ENCODE measurements at places on chromosomes 4 and X. TPM values are rescaled to one million over a fixed set of nuclear protein-coding genes. Genes with fewer than 3 reads are reported as not detected.

GJB1 gene
- total RNA-seq = 22.8 TPM

CXCL5 gene
- total RNA-seq = 0.37 TPM

CLDN34 gene
- total RNA-seq = 1.2 TPM

SPATA4 gene
- total RNA-seq = 61.5 TPM

WDFY3 gene
- 168 TPM for total RNA-seq

POF1B gene
- 0.25 TPM for total RNA-seq

DGKK gene
- total RNA-seq = 0.43 TPM

ATP8A1 gene
- total RNA-seq = 18.8 TPM

ATP7A gene
- total RNA-seq = 8.1 TPM

CCNB3 gene
- total RNA-seq = 15.4 TPM

HAUS7 gene
- 34.0 TPM for total RNA-seq

DMRTC1B gene
- 7.4 TPM for total RNA-seq

DNA sequence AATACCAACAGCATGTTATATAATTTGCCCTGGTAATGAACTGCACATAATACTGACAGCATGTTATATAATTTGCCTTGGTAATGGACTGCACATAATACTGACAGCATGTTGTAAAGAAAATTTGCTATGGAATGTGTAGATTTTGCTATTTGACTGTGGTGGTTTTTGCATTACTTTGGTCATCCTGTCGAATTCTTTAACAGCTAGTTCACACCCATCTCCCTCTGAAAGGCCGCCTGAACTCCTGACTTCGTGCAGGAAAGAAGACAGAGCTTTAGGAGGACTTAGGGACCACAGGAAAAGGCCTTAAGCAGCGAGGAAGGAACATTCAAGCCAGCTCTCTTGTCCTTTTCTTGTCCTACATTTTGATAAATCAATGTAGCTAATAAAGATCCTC, 45.2 kb upstream of the DCLK2 start:
- no peak overlapping the region for H3K27ac ChIP-seq
- H3K27me3 ChIP-seq = no peaks in the 10 kb centered on the region
- DNase-seq = no peak
- no peak overlapping the region for H3K4me3 ChIP-seq
- no peaks in the 10 kb centered on the region for H3K36me3 ChIP-seq

GRCh38 chr4:54855191-54855854, 197.6 kb downstream of the KIT start:
- H3K4me3 ChIP-seq = no peak overlapping the region
- no peaks in the 10 kb centered on the region for H3K36me3 ChIP-seq
- DNase-seq = no peak

DNA sequence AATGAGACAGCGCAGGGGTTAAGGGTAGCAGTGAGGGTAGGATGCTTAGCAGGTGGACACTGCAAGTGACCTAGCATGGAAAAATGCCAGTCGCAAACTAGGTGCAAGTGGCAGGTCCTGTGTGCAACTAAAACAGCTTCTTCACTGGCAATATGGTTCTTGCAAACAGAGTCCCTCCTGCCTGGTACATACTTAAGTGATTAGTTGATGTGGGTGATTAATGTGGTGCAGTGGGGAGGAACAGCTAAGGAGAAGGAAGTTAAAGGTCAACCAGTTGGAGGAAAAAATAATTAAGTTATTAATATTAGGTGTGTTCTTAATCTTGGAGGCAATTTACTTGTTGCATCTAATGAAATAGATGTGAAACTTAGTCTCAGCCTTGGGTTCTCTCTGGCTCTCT, 121.6 kb upstream of the IGFBP7 start:
- no peak overlapping the region for H3K27ac ChIP-seq
- no peaks in the 10 kb centered on the region for H3K27me3 ChIP-seq
- H3K36me3 ChIP-seq = no peaks in the 10 kb centered on the region
- no peaks in the 10 kb centered on the region for H3K4me1 ChIP-seq

- H3K27me3 ChIP-seq = no peaks in the 10 kb centered on the region
- DNase-seq = no peak
- no peak overlapping the region for H3K27ac ChIP-seq
- H3K4me1 ChIP-seq = peaks cover 6% of the 10 kb centered on the region
- H3K36me3 ChIP-seq = no peaks in the 10 kb centered on the region
- H3K4me3 ChIP-seq = peak overlapping the region; percentile 88
Measured at GRCh38 chr4:47913330-47913729, 1.1 kb downstream of the NFXL1 start.

- no peak overlapping the region for H3K27ac ChIP-seq
- no peaks in the 10 kb centered on the region for H3K36me3 ChIP-seq
- no peaks in the 10 kb centered on the region for H3K4me1 ChIP-seq
- H3K27me3 ChIP-seq = no peaks in the 10 kb centered on the region
- no peak overlapping the region for H3K4me3 ChIP-seq
- DNase-seq = no peak
Measured at GRCh38 chr4:100082852-100083251, 107.4 kb downstream of the DDIT4L start.

- H3K27me3 ChIP-seq = no peaks in the 10 kb centered on the region
- H3K4me3 ChIP-seq = no peak overlapping the region
- no peak overlapping the region for H3K27ac ChIP-seq
Measured at GRCh38 chrX:101386542-101386885, 523 bp upstream of the BTK start.

GRCh38 chr4:174436377-174436776, 85.9 kb downstream of the HPGD start:
- H3K27me3 ChIP-seq = no peaks in the 10 kb centered on the region
- H3K4me3 ChIP-seq = no peak overlapping the region
- DNase-seq = no peak
- no peaks in the 10 kb centered on the region for H3K4me1 ChIP-seq
- H3K36me3 ChIP-seq = no peaks in the 10 kb centered on the region

DNA sequence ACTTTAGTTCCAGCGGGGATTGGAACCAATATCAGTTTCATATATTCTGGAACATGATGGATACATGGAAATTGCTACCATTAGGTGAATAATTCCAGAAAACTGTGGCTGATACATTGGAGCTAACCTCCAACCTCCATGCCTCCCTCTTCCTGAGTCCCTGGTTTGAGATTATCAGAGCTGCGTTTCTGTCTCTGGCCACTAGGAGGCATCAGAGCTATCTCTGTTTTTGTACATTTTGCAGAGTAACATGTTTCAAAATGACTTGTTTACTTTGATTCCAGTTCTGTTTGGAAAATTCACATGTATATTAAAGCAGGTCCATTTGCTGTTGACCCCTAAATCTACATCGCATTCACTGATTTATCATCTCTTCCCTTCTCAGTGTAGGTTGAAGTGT, 2.4 kb upstream of the RAB40AL start:
- no peaks in the 10 kb centered on the region for H3K4me1 ChIP-seq
- H3K27me3 ChIP-seq = no peaks in the 10 kb centered on the region

DNA sequence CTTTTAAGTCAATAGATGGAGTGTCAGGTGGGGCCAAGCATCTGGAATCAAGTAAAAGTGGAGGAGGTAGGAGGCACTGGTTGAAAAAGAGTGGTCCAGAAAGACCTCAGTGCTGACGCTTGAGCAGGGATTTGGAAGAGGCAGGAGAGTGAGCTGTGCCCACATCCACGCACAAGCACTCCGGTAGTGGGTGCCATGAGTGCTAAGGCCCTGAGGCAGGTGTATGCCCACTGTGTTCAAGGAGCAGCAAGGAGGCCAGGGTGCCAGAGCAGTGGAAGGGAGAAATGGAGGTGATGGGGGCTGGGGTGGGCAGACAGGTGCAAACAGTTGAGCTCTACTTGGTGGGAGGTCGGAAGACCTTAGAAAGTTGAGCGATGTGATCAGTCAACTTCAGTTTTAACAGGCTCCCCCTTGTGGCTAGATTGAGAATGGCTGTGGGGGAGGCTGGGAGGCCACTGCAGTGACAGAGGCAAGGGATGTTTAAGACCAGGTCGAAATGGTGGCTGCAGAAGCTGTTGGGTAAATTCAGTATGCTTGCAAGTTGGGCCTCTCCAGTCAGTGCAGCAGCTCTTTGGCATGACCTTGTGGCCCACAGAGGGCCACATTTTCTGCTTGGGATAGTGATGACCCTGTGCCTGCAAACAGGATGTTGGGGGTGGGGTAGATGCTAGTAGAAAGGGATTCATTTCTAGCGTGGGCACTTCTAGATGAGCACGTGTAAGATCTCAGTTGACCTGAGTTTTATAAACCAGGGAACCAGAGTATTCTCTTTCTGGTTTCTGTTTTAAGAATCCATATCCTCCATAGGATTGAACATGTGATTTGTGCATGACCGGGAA, 12.7 kb downstream of the TKTL1 start:
- no peak overlapping the region for H3K4me3 ChIP-seq
- H3K36me3 ChIP-seq = no peaks in the 10 kb centered on the region
- H3K27ac ChIP-seq = no peak overlapping the region

GRCh38 chrX:42988700-42989099, 210.7 kb upstream of the PPP1R2C start:
- H3K27me3 ChIP-seq = no peaks in the 10 kb centered on the region
- DNase-seq = no peak
- H3K4me3 ChIP-seq = no peak overlapping the region
- H3K4me1 ChIP-seq = no peaks in the 10 kb centered on the region

DNA sequence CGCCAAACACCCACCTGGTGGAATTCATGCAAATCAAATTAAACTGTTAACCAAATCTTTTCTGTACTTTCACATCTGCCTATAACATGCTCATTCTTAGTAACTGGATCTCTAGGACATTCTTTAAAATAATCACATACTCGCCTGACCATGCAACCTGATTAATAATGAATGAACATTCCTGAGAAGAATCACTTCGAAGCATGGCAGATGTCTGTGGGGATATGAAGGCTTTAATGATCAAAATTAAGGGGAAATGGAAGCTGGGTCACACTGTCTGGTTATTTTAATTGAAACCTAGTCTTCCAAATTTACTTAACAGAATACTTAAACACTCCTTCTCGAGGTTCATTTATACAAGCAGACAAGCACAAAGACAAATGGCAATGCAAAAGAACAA, 44.2 kb downstream of the MID1 start:
- no peaks in the 10 kb centered on the region for H3K27me3 ChIP-seq
- H3K27ac ChIP-seq = no peak overlapping the region
- DNase-seq = no peak
- no peaks in the 10 kb centered on the region for H3K36me3 ChIP-seq

GRCh38 chrX:36642052-36642451, 366.1 kb upstream of the FAM47C start:
- H3K27me3 ChIP-seq = no peaks in the 10 kb centered on the region
- no peaks in the 10 kb centered on the region for H3K4me1 ChIP-seq
- H3K27ac ChIP-seq = no peak overlapping the region
- no peak overlapping the region for H3K4me3 ChIP-seq

DNA sequence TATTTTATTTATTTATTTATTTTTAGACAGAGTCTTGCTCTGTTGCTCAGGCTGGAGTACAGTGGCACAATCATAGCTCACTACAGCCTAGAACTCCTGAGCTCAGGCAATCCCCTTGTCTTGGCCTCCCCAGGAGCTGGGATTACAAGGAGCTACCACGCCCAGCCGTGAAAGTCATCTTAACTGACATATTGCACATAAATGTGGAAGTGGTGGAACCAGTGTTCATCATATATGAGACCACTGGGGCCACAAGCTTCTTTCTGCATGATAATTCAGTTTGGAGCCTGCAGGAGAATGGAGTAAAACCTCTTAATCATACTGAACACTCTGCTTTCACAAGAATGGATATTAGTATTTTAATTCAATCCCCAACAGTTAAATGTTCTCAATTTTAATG, 12.5 kb upstream of the CTSO start:
- no peaks in the 10 kb centered on the region for H3K36me3 ChIP-seq
- H3K27ac ChIP-seq = no peak overlapping the region
- H3K4me3 ChIP-seq = no peak overlapping the region
- no peaks in the 10 kb centered on the region for H3K27me3 ChIP-seq
- DNase-seq = no peak

GRCh38 chrX:120446498-120446897, 22.6 kb downstream of the LAMP2 start:
- H3K27me3 ChIP-seq = no peaks in the 10 kb centered on the region
- H3K4me3 ChIP-seq = no peak overlapping the region
- no peak for DNase-seq
- no peak overlapping the region for H3K27ac ChIP-seq
- H3K4me1 ChIP-seq = no peaks in the 10 kb centered on the region

GRCh38 chr4:142909908-142910307, 63.8 kb upstream of the INPP4B start:
- H3K4me3 ChIP-seq = no peak overlapping the region
- H3K27ac ChIP-seq = no peak overlapping the region
- no peaks in the 10 kb centered on the region for H3K27me3 ChIP-seq
- H3K36me3 ChIP-seq = no peaks in the 10 kb centered on the region

GRCh38 chrX:123830309-123830708, 29.5 kb upstream of the XIAP start:
- H3K36me3 ChIP-seq = no peaks in the 10 kb centered on the region
- H3K4me3 ChIP-seq = no peak overlapping the region
- no peak overlapping the region for H3K27ac ChIP-seq

GRCh38 chr4:111652236-111652635, 493.0 kb upstream of the FAM241A start:
- no peak for DNase-seq
- H3K36me3 ChIP-seq = no peaks in the 10 kb centered on the region
- no peak overlapping the region for H3K27ac ChIP-seq
- H3K4me3 ChIP-seq = no peak overlapping the region
- no peaks in the 10 kb centered on the region for H3K4me1 ChIP-seq

- H3K4me1 ChIP-seq = peaks cover 19% of the 10 kb centered on the region
- DNase-seq = no peak
- H3K27me3 ChIP-seq = no peaks in the 10 kb centered on the region
- peak overlapping the region; percentile 39 for H3K27ac ChIP-seq
- no peaks in the 10 kb centered on the region for H3K36me3 ChIP-seq
- H3K4me3 ChIP-seq = no peak overlapping the region
Measured at GRCh38 chr4:25308761-25309160, 3.8 kb upstream of the ZCCHC4 start.

DNA sequence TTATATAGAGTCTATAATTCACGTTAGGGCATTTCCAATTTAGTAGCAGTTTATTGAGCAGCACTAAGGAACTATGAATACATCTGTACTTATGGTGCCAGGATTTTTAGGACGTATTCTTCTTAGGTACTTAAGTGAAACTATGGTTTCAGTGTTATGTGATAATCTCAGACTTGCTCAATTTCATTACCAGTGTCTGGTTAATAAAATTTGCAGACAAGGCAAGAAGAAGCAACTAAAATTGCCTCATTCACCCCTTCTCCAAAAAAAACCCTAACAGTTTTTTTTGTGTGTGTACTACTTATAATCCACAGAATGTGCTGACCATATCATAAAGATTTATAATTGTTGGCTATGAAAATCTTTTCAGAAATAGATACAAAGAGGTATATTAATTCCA, 6.0 kb upstream of the CXCL10 start:
- no peaks in the 10 kb centered on the region for H3K27me3 ChIP-seq
- no peak for DNase-seq
- H3K27ac ChIP-seq = no peak overlapping the region
- no peaks in the 10 kb centered on the region for H3K36me3 ChIP-seq

Measured in testis (tissue), 5 donors.